Left cardiac atrium (tissue), 4 donors: ENCODE measurements at places on chromosomes 11 and 22. TPM values are rescaled to one million over a fixed set of nuclear protein-coding genes. Genes with fewer than 3 reads are reported as not detected.

- no peak for DNase-seq
These were observed 8.6 kb upstream of the RELT start for GRCh38 chr11:73367482-73368024.

DNA sequence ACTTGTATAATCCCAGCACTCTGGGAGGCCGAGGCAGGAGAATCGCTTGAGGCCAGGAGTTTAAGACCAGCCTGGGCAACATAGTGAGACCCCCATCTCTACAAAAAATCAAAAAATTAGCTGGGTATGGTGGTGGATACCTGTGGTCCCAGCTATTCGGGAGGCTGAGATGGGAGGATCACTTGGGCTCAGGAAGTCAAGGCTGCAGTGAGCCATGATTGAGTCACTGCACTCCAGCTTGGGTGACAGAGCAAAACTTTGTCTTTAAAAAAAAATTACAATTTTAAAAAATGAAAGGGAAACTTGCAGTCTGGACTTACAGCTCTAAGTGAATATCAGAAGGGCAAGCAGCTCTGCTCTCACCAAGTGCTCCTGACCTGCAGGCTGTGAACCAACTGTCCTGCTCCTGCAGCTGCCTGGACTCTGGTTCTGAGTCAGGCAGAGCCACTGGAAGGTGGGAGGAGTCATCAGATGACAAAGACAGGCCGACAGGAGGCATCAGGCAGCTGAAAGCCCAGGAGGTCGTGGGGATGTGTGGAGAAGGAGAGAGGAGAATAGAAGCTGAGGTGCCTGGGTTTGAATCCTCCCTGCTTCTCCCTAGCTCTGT lies 9.6 kb downstream of the SMTNL1 start:
- no peak for DNase-seq

- no peak for DNase-seq
These were observed 56.7 kb downstream of the PHF21B start for GRCh38 chr22:44952863-44953746.

DNA sequence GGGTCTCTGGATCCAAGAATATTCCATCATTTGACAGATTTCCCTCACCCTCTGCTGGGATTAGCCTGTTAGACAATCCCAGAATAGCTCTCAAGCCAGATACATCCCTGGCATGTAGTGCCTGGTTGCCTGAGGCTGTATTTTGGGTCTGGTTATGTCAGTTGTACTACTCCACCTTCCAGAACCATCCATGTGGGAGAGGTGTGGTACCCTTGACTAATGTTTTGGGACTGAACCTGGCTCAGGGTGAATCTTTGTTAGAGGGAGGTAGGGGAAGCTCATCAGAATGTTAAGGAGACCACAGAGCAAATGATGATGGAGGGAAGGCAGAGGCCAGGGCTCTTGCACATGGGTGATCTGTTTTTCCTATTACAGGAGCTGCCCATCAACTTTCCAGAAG lies 5.2 kb downstream of the C11orf52 start:
- DNase-seq = no peak

The MUC5B gene
- not detected for total RNA-seq

The FGF4 gene
- not detected for total RNA-seq
